ENCODE measurements at places on chromosomes 6 and 20. TPM values are rescaled to one million over a fixed set of nuclear protein-coding genes. Genes with fewer than 3 reads are reported as not detected.

Gene MICB
- 0.11 TPM for total RNA-seq

Gene DLK2
- not detected for total RNA-seq

Gene XKR7
- not detected for total RNA-seq

GRCh38 chr20:46789339-46790028, 80.0 kb downstream of the SLC2A10 start:
- DNase-seq: no peak

DNA sequence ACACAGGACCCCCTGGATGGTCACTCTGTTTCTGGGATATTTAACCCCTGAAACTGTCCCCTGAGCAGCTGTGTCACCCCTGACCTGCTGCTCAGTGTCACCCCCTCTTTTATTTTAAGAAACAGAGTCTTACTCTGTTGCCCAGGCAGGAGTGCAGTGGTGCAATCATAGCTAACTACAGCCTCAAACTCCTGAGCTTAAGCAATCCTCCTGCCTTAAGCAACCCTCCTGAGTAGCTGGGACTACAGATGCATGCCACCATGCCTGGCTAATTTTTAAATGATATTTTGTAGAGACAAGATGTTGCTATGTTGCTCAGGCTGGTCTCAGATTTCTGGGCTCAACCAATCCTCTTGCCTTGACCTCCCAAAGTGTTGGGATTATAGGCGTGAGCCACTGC, 21.5 kb upstream of the GTSF1L start:
- no peak for DNase-seq
